ENCODE measurements at places on chromosomes 11 and 22.

DNA sequence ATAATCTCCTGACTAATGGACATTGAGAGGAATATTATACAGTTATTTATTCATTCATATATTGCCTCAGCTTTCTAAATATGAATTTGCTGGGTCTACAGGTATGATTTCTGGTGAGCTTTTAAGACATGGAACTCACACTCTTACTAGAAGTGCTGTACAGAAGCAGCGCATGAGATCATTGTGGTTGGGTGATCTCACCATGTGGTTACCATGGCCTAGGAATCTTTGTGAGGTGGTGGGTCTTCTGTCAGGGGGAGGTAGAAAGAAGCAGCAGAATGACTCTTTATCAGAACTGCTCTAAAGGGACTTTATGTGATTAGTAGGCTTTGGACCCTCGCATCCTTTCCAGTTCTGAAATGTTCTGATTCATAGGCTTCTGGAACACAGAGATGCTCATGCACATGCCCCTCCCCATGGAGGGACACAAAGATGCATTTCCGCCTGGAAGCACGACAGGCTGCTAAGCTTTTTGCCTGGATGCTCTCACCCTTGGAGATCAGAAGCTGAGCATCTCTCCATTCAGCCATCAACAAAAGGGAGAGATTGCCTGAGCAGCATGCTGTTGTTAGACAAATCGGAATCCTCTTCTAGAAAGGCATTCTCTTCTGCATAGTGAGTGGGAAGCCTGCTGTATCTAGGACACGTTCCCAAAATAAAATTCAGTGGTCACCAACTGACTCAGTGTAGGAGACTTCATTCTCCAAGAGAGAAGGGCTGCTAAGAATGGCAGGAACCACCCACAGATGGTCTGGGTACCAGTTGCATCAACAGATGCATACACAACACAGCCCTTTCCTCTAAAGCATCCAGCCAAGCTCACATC lies 51.3 kb downstream of the KIRREL3 start:
- DNase-seq, result no peak

GRCh38 chr11:120122924-120123683 lies 14.8 kb downstream of the TRIM29 start:
- no peak for DNase-seq

DNA sequence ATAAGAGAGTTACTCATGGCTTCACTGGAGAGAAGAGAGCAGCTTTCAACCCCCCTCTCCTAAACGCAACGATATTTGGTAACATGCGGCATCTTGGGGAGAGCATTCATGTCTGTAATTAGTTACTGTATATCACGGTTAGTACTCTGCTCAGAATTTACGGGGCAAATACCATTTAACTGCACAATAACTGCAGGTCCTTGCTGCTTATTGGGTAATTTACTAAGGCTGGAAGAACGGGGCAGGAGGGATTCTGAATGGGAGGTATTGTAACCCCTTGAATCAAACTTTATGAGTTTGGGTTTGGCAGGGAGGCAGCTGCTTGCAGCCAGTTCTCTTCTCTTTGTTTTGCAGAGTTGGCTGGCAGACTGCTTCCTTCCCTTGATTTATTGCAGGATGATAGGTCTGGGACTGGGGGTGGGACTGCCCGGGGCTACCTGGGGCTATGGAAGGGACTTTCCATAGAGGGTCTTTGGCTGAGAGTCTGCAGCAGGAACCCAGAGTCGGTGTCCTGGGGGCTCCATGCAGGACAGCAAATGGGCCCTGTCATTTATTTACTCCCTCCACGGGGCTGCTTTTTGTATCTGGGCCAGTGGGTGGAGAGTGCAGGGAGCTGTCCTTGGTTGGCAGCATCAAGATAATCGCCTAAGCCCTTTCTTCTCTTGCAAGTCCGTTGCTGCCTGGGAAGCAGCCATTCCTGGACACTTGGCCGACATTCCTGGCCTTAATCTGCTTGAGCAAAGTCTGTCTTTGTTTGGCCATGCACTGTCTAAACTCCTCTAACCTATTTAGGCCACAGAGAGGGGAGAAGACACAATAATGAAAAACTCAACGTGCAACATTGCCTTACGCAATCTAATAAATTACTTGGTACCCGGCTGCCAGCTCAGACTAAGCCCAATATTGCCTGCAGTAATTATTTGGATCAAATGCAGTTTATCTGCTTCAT lies 188.9 kb downstream of the ST3GAL4 start:
- DNase-seq, result no peak

- no peak for DNase-seq
These were observed 69.7 kb upstream of the BMAL1 start for GRCh38 chr11:13207665-13208594.

GRCh38 chr11:113021111-113021510 lies 59.9 kb downstream of the NCAM1 start:
- no peak for DNase-seq

DNA sequence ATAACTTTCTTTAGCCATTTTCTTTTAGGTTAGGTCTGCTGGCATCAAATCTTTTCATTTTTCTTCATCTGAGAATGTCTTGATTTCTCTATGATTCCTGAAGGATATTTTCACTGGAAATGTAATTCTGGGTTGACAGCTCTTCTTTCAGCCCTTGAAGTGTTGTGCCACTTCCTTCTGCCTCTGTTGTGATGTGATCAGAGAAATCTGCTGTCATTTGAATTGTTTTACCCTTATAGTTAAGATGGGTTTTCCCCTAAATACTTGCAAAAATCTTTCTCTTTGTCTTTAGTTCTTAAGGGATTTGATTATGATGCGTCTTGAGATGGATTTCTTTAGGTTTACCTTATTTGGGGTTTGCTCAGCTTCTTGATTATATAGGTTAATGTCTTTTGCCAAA lies 23.0 kb downstream of the USP47 start:
- no peak for DNase-seq

DNA sequence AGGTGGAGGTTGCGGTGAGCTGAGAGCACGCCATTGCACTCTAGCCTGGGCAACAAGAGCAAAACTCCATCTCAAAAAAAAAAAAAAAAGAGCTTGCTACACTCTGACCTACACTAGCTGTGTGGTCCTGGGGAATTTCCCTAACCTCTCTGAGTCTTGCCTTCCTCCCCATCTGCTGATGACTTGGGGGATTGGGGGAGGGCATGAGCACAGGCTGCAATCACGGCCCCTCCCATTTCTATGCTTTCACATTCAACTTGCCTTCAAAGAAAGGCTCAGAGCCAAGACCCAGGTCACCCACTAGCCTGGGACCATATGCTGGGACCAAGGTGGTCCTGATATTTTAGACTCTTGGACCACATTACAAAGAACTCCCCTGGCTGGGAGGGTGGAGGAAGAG lies 39.8 kb upstream of the TEF start:
- DNase-seq, result no peak

DNA sequence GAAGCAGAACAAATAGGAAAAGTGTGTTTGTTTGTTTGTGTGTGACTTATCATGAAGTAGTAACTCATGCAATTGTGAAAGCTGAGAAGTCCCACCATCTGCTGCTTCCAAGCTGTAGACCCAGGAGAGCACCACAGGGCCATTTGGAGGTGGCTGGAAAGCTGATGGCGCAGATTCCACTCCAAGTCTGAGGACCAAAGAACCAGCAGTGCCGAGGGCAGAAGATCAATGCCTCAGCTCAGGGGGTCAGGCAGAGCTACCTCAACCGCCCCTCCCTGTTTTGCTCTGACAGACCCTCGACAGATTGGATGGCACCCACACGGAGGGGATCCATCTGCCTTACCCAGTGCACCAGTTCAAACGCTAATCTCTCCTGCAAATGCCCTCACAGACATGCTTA lies 896.2 kb downstream of the BRD1 start:
- no peak for DNase-seq

GRCh38 chr11:14111496-14111895 lies 149.0 kb downstream of the SPON1 start:
- DNase-seq, result no peak

- no peak for DNase-seq
These were observed 16.9 kb upstream of the MUC5B start for GRCh38 chr11:1205987-1206331.
